ENCODE measurements at places on chromosomes 4 and X.

DNA sequence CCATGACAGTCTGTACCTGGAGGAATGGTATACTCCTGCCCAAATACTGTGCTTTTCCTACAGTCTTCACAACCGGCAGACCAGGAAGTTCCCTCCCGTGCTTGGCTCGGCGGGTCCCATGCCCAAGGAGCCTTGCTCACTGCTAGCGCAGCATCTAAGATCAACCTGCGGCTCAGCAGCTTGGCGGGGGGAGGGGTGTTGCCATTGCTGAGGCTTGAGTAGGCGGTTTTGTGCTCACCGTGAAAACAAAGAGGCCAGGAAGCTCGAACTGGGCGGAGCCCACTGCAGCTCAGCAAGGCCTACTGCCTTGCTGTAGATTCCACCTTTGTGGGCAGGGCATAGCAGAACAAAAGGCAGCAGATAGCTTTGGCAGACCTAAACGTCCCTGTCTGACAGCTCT is 152.7 kb downstream of the TEX11 start:
- peak; percentile 23 for DNase-seq

DNA sequence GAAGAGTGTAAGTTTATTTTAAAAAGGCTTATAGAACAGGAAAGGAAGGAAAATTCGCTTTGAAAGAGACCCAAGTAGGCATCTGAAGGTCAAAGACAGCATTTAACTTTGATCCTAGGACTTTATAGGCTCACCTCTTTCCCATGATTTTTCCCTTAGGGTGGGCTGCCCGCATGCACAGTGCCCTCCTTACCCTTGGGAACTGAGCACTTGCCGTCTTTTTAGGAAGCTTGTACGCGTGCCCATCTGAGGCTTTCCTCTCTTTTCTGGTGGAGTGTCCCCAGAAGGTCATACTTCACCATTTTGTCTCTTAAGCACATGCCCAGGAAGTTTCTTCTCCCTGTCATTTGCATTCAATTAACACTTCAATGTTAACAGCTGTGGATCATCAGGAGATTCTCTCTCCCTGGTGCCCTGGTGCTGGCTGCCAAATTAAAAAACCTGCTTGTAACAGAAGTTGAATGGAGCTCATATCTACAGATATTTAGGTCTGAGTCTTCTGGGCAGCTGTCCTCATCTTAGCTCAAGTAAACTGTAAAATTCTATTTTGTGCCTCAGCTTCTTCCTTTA is 38.4 kb upstream of the IL9R start:
- DNase-seq = no peak

GRCh38 chr4:82799006-82799881 is 648 bp upstream of the SCD5 start:
- DNase-seq = no peak

GRCh38 chr4:68347845-68348244 is 2.0 kb downstream of the YTHDC1 start:
- DNase-seq = no peak

GRCh38 chr4:55343887-55344286 is 2.2 kb upstream of the SRD5A3 start:
- DNase-seq = no peak

DNA sequence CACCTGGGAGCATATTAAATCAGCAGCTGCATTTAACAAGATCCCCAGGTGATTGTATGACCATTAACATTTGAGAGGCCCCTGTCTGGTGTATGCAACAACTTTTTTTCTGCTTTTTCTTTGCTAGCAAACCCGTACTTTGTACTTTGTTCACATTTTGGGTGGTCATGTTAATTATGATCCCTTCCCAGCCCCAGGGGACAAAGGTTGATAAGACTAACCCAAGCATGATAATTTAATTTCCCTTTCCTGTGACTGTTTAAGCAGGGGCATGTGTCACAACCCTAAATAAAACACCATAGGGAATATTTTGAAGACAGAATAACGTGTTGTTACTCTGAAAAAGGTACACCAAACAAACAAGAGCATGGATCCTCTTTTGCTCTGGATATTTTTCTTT is 332.0 kb downstream of the PCDH18 start:
- DNase-seq = no peak
